ENCODE measurements at places on chromosomes 7 and 10.

DNA sequence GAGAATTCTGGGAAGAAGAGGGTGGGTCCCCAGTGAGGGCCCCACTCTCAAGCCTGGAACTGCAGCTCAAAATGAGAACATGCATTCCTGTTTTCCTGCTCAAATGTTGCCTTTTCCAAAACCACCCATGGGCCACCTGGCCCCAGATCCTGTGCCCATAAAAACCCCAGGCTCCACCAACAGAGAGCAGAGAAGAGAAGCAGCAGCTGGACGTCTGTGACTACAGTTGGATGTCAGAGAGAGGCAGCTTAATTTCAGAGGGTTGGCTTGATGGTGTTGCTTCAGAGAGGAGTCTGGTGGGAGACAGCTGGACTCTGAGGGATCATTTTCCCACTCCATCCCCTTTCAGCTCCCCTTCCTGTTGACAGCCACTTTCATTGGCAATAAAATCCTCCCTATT lies 256.4 kb downstream of the FZD1 start:
- no peak for DNase-seq

DNA sequence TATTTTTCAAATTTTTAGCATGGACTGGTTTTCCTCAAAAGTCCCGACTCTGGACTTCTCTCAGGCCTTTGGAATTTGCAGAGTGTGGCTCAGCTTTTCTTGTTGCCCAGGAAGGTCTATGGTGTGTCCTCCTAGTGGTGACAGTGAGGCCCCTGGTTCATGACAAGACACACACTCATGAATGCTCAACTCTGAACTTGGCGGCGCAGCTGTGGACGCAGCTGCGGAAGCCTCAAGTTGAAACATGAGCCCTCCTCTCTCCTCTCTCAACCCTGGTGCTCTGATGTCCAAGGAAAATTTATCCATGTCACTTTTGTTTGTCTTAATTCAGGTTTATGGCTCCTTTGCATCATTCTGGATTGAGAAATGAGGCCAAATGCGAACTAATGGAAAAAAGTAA lies 183.9 kb downstream of the HECW1 start:
- no peak for DNase-seq

DNA sequence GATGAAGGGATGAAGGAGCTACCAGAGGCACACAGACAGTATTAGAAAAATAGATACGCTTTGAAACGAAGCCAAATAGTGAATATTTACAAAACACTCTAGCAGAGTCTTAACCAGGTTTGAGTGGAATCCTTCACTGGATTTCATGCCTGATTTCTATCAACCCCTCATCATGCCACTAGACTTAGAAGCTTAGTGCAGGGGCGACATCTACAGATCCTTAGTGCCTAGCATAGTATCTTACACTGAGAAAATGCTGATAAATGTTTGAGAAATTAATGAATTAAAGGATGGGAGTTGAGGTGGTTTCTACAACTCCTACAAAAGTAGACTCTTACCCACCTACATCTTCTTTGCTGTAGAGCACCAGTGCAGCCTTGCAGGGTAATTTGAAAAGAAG lies 54.7 kb upstream of the CCNJ start:
- no peak for DNase-seq

DNA sequence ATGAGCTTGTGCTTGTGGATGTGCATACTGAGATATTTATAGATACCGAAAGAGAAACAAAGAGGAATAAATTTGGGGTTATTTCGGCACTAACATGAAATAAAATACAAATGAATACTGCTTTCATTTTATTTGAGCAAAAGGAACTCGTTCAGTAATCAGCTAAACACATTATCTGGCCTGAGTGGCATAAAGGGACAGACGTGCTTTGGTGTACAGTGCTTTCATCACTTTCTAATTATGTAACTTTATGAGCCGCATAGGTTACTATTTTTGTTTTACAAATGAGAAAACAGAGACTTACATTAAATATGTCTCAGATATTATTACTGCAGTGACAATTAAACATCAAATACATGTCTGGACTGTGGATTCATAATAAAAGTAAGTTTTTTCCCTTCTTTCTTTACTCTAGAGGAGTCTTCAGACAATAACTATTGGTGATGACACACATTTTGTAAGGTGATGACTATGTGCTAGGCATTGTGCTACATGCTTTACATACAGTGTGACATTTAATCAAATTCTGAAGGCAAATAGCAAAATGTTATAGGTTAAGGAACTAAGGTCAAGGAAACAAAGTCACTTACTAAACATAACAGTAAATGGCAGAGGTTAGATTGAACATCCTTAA lies 503.3 kb downstream of the SORCS1 start:
- no peak for DNase-seq

- no peak for DNase-seq
Observed at GRCh38 chr7:115869190-115869589, 161.4 kb downstream of the TFEC start.

- no peak for DNase-seq
Observed at GRCh38 chr10:79106256-79107050, 37.7 kb downstream of the ZMIZ1 start.

DNA sequence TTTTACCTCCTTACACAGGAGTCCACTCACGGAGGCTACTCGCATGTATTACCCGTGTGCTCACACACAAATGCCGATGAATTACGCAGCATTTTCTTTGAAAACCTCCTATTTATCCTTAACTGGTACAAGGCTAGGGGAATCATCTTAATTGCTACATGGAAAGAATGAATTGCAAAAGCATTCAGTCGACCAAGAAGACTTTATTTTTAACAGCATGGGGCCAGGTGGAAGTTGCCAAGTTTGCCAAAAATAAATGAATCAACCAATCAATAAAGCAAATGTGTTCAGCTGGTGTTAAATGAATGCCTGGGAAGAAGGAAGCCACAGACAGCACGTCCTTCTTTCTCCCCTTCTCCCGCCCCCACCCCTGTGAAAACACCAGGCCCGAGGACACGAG lies 55.8 kb downstream of the CTBP2 start:
- DNase-seq: no peak

- DNase-seq: no peak
Observed at GRCh38 chr10:8726779-8727084, 672.2 kb downstream of the GATA3 start.

DNA sequence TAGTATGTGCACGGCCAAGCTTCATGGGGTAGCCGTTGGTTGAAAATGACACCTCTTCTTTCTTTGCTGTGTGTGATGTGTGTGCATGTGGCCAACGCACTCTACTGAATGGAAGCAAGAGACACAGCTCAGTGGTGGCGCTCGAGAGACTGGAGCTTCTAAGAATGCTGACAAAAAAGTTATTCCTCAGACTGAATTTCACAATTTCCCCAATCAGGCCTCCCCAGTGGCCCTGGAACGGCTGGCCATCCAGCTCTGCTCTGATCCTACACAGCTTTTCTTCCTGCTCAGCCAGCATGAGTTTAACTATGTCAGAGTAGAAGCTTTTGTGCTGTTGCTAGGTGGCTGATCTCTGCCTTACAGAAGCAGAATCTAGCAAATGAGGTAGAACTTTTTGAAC lies 186.7 kb upstream of the PLXDC2 start:
- DNase-seq: peak; percentile 74

GRCh38 chr7:47472444-47473157 lies 109.3 kb downstream of the TNS3 start:
- no peak for DNase-seq

GRCh38 chr7:30814700-30815387 lies 43.6 kb downstream of the MINDY4 start:
- no peak for DNase-seq

- no peak for DNase-seq
Observed at GRCh38 chr10:115974351-115974750, 298.7 kb downstream of the GFRA1 start.

DNA sequence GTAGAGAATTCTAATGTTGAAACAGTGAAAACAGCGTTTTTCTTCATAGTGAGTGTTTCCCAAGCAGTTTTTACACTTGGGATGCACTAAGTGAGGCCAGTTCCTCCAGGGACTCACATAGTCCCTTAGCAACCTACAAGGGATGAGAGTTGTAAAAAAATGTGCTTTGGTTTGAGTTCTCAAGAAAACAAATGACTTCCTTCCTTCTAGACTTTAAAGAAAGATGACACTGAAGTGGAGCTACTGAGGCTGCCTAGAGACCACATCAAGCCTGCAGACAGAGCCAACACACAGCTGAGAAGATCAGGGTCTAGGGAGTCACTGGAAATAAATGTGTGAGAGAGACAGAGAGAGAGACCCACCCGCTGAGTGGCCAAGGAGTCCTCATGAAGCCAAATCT lies 264.4 kb downstream of the TNS3 start:
- DNase-seq: no peak

- DNase-seq: peak; percentile 9
Observed at GRCh38 chr7:130736298-130736900, 2.4 kb upstream of the KLF14 start.

DNA sequence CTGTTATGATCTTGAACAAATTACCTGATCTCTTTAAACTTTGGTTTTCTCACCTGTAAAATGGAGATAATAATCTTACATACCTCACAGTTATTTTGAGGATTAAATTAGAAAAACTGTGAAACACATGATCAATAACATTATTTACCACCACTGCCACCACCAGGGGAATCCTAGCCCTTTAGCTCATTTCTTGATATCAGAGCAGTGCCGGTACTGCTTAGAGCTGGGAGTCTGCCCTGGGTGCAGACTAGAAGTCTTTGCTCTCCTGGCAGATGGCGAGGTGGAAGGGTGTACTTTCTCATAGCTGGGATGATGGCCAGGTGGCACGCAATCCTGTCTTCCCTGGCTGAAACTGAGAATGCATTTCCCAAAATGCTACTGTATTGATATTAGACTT lies 12.7 kb upstream of the EFCAB10 start:
- no peak for DNase-seq

- DNase-seq: no peak
Observed at GRCh38 chr7:95253986-95254385, 70.3 kb downstream of the PON1 start.

GRCh38 chr10:82942286-82943099 lies 1067.5 kb downstream of the NRG3 start:
- DNase-seq: no peak

DNA sequence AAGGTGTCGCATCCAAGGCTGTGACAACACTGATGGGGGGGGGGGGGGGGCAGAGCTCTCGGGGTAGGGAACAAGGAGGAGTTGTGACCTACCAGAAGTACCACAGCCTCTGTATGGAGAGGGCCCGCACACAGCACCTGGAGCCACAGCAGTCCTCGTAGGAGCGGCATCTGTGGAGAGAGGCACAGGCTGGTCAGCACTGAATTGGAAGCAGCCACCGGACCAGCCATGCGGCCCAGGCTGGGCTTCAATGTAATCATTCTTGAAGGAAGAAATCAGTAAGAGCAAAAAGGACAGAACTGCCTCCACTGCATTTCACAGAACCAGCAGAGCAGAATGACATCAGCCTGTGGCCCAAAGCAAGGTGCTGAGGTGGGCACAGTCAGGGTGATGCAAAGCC lies 74.8 kb downstream of the VOPP1 start:
- no peak for DNase-seq

DNA sequence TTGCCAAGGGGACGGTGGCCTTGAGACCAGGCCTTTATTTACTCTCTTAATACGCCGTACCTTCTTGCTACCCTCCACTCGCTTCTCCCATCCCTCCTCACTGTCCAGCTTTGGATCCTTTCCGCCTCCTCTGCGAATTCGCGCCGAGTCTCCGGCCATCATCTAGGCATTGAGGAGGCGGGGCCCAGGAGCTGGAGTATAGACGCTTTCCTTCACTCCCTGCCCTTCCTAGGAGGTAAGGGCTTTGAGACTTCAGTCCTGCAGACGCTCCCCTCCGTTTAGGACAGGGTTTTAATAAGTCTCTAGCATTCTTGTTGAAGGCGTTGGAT lies 538 bp downstream of the TFAM start:
- no peak for DNase-seq

- DNase-seq: no peak
Observed at GRCh38 chr7:110804501-110804900, 286.4 kb upstream of the LRRN3 start.

DNA sequence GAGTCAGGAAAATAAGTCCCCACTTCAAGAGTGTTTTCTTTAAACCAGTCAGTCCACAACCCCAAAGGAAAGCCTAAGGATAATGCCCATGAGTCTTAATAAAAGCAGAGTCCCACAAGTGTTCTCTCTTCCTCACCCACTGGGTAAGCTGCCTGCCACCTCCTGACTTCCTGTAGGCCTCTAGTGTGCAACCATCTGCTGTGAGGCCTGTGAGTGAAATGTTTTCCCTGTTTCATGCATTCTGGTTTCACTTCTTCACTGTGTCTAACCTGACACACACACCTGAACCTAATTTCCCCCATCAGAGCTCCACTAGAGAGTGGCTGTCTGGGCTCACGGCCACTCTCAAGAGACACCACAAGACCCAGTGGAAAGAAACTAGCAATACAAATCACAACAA lies 38.9 kb upstream of the GDF10 start:
- no peak for DNase-seq

GRCh38 chr10:52776471-52776903 lies 3.9 kb upstream of the MBL2 start:
- DNase-seq: no peak

- DNase-seq: peak; percentile 67
Observed at GRCh38 chr7:3482147-3482921, 181.3 kb downstream of the SDK1 start.

DNA sequence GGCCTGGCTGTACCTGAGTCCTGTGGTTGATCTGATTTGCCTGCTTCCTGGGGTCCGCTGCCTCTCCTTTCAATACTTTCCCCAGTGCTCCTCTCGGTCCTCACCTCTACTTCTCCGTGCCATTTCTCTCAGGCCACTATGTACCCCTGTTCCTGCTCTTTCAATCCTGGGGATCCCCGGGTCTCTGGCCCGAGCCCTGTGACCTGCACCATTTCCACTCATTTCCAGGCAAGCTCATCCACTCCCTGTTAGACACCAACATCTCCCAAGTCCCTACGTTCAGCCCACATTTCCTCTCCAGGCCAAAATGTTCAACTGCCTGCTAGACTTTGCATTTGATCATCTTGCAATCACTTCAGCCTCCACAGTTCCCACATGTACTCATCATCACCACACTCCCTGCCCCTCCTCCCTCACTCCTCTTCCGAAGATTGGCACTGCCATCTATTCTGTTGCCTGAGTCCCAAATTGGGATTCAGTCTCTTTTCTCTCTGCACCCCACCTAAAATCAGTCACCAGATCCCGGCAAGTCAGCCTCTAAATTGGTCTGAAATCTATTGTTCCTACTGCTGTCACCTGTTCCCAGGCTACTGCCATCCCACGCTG lies 34.4 kb upstream of the ZMIZ1 start:
- DNase-seq: no peak

GRCh38 chr10:75971402-75972211 lies 540.2 kb downstream of the LRMDA start:
- no peak for DNase-seq

Measured in retina (tissue), 1 donor.